ENCODE measurements at places on chromosomes 1 and 21.
A peak's percentile ranks its signal among the peaks of the same experiment; 100 is the strongest.

- DNase-seq: no peak
Observed at GRCh38 chr1:96992871-96993270, 271.3 kb downstream of the PTBP2 start.

DNA sequence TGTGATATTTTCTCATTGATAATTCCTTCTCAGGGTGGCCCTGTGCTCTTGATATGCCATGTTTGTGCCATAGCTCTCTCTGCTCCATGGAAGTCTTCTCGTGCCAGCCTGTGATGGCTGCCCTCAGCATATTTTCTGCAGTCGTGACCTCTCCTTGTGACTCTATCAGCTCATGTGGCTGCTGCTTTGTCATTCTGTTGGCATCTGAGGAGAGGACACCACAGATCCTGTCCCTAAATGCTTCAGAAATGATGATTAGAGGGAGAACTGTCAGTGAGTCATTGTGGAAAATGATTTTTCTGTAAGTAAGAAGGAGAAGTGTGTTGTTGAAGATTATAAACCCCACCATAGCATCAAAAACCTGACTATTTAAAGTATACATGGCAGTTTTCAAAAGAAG, 286.0 kb downstream of the ADGRL2 start:
- peak; percentile 57 for DNase-seq

DNA sequence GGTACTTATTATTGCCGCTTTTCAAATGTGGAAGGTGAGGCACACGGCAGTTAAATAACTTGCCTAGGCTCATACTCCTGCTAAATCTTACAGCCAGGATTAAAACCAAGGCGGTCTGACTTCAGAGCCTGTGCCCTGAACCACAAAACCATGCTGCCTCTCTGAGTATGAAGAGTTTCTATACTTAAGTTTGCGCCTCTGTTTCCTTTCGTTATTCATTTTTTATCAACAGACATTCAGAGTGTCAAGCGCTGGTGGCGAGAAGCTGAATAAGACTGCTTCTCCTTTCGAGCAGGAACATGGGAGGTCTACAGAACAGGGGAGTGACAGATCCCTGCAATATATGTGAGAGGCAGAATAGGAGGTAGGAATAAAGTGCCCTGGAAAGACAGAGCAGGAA, 96.0 kb upstream of the DUSP10 start:
- DNase-seq: no peak

- DNase-seq: no peak
Observed at GRCh38 chr1:99934801-99935200, 35.0 kb upstream of the SLC35A3 start.

- no peak for DNase-seq
Observed at GRCh38 chr1:46543761-46544560, 7.5 kb downstream of the KNCN start.

DNA sequence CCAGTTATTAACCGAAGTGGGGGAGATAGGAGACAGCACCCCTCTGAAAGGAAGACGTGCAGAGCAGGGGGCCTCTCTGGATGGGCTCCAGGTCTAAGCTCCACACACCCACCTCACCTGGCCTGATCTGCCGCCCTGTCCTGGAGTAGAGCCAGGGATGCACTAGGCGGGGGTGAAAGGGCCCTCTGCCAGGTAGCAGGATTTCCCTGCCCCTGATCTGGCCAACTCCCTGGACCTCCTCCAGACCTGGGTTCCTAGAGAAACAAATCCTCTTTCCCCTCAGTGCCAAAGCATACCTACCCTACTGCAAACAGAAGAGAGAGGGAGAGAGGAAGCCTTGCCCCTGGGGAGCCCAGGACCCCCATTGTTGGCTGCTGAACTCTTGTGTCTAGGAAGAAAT, 2.0 kb downstream of the CRABP2 start:
- no peak for DNase-seq

DNA sequence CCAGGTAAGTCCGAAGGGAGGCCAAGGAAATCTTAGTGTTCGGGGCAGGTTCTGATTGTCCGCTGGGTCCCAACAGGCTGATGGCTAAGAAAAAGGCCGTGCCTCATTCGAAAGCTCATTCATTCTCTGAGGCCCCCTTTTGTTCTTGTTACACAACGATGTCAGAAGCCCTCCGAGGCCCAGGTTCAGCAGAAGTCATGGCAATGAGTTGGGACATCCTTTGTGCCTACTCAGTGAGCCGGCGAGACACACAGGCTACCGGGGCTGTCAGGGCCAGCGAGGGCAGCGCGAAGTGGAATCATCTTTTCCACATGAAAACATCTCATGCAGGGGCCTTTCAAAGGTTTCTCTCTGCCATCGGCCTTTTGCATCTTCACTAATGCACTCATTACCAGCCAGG, 49.0 kb upstream of the EFHD2 start:
- DNase-seq: no peak

GRCh38 chr1:117512728-117513321, 93.0 kb upstream of the TENT5C start:
- DNase-seq: peak; percentile 19

DNA sequence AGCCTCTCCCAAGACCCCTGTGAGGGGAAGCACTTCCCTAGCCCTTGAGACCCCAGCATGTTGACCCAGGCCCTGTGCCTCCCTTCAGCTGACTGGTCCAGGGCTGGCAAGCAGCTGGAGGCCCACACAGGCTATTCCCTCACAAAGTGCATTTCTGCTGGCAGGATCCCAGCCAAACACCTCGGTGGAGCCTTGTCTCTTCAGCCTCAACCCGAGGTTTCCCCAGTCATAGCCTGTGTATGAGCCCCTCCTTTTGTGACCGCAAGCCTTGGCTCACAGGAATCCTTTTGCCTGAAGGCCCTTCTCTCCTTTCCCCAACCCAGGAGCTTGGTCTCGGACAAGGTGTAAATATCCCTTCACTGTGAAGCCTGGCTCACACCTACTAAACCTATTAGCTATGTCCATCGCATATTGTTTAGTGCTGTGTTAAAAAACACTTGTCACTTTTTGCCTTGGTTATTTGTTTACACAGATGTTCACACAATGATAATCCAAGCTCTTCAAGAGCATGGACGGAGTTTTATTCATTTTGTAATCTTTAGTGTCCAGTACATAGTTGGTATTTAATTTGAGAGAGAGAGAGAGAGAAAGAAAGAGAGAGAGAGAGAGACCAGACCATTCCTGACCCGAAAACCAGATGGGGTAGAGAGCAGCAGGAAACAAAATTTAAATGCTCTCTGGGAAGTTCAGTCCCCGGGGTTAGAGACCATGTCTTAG, 8.5 kb upstream of the CD247 start:
- DNase-seq: no peak

DNA sequence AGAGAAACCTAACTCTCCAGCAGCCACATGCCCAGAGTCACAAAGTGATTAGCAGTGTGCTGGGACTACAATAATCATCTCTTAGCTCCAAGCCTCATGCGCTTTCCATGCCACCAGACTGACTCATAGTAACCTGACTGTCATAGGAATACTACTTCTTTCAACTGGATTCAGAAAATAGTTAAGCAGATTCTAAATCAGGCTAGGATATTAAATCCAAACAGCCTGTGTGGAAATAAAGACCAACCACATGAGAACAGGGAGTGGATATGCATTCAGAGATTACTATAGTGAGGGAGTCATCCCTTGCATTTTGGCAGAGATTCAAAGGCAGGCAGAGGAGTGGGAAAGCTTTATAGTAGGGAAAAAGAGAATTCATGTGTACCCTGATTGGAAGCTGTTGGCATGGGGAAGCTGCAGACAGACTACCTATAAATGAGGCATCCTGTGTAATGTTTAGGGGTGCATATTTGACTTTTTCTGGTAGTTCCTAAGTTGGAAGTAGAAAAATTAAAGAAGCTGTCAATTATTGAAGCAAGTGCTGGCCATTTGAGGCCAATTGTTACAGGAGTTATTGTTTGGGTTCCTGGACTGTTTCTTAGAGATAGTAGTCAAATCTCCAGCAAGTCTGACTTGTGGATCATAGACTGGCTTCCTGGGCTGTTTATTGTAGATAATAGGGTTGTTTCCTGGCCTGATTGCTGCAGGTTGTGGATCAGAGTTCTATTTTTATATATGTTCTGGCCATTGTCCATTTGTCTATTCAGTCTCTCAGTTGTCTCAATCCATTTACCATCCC, 31.7 kb upstream of the DNAH14 start:
- no peak for DNase-seq

DNA sequence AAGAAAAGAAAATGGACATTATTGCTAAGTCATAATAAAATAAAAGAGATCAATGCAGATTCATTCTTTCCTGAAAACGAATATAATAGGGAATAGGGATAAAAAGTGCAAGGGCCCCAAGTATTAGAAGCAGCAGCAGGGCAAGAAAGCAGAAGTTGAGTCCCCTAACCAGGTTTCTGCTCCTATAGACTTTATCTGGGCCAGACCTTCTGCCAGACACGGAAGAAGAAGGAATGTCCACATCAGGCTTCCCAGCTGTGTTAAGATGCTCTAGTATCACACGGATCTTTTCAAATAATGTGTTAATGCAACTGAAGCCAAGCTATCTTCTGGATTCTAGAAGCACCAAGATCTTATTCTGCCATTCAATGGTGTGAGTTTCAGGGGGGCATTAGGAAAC, 26.9 kb downstream of the CD244 start:
- DNase-seq: no peak

DNA sequence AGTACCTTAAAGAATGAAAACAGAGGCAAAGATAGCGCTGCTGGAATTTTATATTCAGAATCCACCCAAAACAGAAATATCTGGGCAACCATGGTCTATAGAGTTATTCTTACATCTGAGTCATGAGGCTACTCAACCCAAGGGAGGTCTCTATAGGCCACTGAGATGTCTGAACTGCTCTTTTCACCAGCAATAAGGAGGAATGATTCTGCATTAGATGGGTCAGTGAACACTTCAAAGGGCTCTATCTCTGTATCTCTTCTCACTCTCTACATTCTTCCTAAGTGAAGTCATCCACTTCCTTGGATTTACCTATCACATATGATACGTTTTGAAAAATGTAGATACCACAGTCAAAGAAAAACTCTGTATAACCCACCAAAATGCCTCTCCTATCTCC, 90.2 kb upstream of the NGF start:
- no peak for DNase-seq

DNA sequence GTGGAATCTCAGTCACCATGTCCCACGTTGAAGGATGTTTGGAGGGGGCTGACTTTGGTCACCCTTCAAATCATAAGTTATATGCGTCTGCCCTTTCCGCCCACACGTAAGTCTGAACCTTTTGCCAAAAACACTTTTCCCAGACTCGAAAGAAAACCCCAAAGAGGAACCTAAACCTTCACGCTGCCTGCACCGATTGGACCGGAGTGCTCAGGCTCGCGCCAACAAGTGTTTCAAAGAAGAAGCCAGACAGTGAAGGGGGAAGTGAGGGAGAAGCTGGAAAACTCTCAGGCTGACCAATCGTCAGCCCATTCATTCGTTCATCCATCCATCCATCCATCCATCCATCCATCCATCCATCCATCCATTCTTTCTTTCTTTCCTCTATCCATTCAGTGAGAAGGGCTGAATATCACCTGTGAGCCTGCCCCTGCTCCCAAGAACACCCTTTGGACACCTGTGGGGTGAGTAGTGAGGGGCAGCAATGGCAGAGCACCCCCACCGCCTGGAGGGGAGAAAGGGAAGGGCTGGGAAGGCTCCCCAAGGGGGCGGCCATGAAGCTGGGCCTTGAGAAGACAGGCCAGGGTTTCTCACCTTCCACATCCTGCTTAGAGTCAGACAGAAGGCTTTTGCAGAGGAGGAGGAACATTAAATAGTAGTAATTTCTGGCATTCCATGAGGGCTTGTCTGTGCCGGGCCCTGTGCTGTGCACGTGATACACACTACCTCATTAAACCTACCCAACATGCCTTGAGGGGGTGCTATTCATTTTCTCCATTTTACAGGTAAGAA, 27.1 kb upstream of the RUNX3 start:
- no peak for DNase-seq

GRCh38 chr21:45866551-45866950, 115.0 kb upstream of the COL6A1 start:
- no peak for DNase-seq

Measured in LHCN-M2 (cell line).